ELR (cell line): ENCODE measurements at places on chromosomes 2 and 18.

DNA sequence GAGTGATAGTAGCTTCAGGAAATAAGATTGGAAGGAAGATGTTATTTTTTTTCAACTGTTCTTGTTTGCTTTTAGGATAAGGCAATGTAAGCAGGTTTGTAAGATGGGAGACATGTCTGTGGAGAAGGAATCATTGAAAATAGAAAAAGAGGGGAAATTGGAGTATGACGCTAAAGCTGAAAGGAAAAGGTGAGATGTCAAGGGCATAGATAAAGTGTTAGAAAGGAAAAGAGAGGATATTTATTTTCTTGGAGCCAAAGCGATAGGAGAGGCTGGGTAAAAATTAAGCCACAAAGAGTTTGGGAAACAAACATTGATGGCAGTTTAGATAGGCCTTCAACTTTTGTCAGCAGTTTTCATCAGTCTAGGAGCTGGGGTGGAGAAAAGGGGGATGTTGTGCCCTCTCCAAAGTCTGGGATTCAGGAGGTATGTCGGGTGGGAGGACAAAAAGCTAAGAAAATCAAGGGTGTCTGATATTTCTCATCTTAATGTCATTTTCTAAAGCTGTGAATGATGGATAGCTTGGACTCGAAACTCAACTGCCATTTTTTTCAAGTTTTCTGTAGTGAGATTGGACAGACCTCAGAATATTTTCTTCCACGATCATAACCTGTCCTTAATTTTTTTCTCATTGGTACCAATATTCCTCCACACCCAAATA, 63.3 kb downstream of the MAPRE2 start:
- no peak for DNase-seq

DNA sequence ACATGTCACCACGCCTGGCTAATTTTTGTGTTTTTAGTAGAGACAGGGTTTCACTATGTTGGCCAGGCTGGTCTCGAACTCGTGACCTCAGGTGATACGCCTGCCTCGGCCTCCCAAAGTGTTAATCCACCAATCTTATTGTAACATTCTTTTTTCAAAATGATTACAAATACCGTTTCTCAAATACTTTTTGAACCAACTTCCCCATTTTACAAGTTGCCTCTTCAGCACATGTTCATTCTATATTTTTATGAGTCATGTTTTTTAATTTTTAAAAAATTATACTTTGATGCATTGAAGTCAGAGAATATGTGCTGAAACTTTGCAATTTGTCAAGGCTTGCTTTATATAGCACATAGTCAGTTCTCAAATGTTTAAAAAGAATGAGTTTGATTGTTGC, 58.2 kb downstream of the QPCT start:
- no peak for DNase-seq

DNA sequence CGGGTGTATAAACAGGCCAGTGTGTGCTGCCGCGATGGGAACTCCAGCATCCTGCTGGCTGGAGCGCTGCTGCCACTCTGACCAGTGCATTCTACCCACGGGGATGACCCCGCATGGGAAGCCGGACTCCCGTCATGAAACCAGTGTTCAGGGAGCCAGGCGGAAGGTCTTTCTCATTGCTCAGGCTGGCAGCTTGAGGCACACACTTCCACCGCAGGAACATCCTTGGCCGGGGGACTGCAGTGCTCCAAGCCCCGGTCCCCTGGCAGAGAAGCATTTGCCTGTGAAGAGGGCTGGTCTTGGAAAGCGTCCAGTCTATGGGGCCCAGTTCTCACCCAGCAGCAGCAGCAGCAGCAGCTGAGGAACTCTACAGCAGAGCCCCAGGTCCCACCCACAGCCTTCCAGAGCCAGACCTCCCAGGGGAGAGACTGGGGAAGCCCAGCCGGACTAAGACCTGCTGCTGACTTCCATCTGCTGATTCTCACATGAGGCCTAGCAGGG, 235.9 kb downstream of the KLHL29 start:
- DNase-seq: no peak

DNA sequence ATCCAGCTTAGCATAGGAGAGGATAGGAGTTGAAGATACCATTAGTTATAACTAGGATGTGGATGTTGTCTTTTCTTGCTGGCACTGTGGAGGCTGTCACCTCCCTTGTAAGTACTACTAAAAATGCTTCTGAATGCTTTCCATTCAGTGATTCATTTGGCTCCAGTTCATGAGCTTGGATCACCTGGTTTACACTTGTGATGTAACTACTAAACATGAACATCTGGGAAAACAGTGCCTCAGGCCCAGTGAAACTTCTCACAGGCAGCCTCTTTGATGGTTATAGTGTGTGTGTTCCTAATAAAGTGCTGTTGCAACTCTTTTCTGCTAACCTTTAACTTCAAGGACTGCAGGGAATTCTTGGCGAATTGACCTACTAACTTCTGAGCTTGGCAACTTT, 13.0 kb upstream of the SLC9A2 start:
- DNase-seq: no peak

DNA sequence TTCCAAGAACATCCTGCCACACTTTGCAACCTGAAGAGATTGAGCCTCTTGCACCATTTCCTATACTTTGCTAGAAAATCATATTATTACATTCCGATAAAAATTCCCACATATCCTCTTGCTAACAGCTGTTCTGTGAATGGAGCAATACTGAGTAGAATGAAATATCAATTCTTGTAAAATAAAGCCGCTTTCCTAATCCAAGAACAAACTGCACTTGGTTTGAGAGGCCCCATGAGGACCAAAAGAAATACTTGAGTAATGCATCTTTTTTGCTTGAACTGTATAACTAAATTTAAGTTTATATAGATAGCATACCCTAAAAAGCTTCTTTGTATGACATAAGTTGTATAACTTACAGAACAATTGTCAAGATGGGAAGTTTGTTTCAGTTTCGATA, 632.4 kb upstream of the SLC8A1 start:
- DNase-seq: no peak

DNA sequence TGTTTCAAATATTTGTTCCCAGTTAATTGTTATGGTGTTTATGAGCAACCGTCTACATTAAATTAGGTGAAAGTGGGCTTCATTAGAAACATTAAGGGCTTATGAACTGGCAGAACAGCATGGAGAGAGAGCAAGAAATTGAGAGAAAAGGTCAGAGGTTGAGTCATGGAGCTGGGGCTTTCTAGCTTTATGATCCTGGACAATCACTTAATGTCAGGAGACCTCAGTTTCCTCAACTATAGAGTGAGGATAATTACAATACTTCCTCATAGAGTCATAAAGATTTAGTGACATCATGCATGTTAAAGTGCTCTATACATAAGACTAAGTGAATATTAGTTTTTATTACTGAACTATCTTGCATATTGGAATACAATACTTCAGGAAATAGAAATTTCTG, 83.9 kb downstream of the PLCL1 start:
- DNase-seq: no peak

DNA sequence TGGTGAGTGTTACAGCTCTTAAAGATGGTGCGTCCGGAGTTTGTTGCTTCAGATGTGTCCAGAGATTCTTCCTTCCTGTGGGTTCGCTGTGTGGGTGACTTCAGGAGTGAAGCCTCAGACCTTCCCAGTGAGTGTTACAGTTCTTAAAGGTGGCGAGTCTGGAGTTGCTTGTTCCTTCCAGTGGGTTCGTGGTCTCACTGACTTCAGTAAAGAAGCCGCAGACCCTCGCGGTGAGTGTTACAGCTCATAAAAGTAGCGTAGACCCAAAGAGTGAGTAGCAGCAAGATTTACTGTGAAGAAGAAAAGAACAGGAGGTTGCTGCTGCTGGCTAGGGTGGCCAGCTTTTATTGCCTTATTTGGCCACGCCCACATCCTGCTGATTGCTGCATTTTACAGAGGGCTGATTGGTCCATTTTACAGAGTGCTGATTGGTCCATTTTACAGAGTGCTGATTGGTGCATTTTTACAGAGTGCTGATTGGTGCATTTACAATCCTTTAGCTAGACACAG, 34.0 kb upstream of the SPTBN1 start:
- no peak for DNase-seq

DNA sequence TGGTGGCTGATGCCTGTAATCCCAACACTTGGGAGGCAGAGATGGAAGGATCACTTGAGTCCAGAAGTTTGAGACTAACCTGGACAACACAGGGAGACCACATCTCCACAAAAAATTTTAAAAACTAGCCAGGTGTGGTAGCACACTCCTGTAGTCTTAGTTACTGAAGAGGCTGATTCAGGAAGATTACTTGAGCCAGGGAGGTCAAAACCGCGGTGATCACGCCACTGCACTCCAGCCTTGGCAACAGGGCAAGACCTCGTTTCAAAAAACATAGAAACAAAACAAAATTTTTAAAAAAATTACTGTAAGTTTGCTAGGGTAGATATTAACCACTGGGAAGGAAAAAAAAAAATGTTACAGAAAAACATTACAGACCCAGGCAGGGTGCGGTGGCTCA, 5.8 kb downstream of the ATL2 start:
- DNase-seq: no peak

DNA sequence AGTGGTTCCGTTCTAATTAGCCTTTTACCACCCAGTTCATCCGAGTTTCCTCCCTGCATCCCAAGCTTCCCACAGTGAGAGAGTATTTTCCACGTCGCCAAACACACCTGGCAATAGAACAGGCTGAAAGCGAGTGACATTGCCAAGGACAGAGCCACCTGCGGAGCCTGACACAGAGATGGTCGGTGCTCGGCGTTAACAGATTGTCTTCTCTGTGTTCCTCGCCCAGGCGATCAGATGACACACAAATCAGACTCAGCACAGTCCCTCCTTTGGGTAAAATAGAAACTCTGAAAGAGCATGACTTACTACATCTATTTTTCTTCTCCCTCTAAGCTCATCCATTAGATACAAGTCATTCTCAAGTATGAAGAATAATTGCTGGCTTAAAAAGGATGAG, 107.7 kb downstream of the CD226 start:
- no peak for DNase-seq

- DNase-seq: no peak
These were observed 259.2 kb downstream of the ASXL3 start for GRCh38 chr18:33837191-33837590.

GRCh38 chr2:232316461-232317330, 61.9 kb upstream of the ALPP start:
- DNase-seq: no peak

DNA sequence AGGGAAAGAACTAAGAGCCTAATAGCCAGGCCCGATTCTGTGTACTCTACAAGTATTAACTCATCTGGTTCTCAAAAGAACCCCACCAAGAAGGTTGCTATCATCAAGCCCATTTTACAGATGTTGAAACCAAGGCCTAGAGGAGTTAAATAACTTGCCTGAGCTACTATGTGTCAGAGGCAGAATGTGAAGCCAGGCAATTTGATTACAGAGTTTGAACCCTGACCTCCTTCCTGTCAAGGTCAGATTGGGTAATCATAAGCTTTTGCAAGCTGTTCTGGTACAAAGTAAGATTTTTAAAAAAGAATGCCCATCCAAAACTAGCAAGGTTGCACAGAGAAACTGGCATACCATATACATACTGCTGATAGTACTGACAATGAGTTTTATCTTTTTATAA, 227.1 kb downstream of the HAUS1 start:
- DNase-seq: no peak

GRCh38 chr2:127790694-127791529, 20.1 kb downstream of the WDR33 start:
- DNase-seq: no peak

GRCh38 chr18:45891806-45892205, 66.3 kb downstream of the SIGLEC15 start:
- no peak for DNase-seq

DNA sequence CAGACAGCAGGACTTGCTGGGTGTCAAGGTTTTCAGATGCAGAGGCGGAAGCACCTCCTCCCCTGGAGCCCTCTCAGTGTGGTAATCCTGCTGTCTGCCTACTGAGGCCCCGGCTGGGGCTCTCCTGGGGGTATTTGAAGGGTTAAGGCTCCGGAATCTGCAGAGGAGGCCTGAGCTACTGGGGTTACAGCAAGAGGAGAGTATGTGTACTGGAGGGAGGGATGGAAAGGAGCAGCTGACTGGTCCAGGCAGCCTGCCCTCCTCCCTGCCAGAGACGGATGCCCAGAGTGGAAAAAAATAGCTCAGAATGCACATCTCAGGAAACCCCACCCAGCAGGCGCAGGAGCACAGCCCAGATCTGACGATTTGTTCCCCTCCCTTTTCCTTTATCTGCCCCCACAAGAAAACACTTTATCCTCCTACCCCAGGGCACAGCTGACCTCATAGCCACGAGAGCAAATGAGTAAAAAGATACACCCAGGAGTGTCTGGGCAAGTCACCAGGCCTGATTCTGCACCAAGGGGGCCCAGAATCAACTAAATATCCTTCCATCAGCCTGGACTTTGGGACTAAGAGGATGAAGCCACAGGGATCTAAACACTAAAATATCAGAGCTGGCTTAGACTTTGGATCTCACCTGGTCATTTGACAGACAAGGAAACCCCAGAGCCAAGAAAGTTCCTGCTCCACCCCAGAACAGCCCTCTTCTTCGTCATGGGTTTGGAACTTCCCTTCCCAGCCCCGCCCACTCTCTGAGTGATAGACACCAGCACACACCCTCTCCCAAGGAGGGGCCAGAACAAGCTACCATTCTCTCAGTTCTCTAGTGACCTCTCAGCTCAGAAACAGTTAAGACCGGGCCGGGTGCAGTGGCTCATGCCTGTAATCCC, 5.5 kb downstream of the TMBIM1 start:
- DNase-seq: peak; percentile 97

DNA sequence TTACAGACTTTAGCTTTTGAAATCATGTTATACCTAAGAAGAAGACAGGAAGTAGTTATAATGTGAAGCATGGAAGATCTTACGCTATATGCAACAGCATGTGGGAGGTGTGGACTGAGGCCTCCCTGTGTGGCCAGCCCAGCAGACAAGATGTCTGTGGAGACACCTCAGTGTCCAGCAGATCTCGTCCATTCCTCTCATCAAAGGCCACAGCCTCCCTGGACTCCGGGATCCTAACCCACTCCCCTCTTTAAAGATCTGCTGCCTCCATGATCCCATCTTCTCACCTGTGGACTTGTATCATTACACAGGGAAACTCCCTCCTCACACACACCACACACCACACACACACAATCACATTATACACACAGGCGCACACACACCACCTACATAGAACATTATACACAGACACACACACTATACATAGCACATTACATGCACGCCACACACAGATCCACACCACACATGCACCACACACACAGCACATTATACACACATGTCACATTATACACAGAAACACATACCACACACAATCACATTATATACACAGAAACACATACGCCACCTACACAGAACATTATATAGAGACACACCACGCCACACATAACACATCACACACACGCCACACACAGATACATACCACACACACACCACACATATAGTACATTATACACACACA, 89.5 kb downstream of the PXDN start:
- DNase-seq: peak; percentile 31
